Activated naive CD4-positive, alpha-beta T cell treated with anti-CD3 and anti-CD28 coated beads for 36 hours (primary cell): ENCODE measurements at places on chromosomes 6 and 20. TPM values are rescaled to one million over a fixed set of nuclear protein-coding genes. Genes with fewer than 3 reads are reported as not detected.
A peak's percentile ranks its signal among the peaks of the same experiment; 100 is the strongest.

DNA sequence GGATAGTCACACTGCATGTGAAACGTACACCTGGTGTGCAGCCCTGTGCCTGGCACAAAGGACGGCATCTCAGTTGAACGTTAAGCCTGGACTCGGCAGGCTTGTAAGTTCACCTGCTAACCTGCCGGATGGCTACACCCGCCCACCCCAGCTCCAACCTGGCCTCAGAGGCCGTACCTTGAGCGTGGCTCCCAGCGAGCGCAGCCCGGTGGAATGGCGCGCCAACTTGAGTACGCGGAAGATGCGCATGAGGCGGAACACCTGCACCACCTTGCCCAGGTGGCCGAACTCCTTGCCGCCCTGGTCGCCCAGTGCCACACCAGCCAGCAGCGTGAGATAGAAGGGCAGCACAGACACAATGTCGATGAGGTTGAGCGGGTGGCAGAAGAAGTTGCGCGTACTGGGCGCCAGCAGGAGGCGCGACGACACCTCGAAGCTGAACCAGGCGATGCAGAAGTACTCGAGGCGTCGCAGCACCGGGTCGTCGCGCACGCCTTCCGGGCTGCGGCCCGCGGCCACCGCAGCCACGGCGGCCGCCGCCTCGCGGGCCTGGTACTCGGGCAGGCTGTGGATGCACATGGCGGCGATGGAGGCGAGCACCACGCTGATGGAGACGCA lies 3.3 kb downstream of the KCNS1 start:
- peak; percentile 74 for DNase-seq

Gene CAP2
- not detected for total RNA-seq

Gene PREP
- 33.9 TPM for total RNA-seq

- DNase-seq = peak; percentile 43
These were observed 23.9 kb upstream of the TOP1 start for GRCh38 chr20:41004531-41005360.

Gene FITM2
- total RNA-seq = 1.7 TPM

GRCh38 chr6:123316733-123317323 lies 319.9 kb downstream of the TRDN start:
- DNase-seq = no peak

DNA sequence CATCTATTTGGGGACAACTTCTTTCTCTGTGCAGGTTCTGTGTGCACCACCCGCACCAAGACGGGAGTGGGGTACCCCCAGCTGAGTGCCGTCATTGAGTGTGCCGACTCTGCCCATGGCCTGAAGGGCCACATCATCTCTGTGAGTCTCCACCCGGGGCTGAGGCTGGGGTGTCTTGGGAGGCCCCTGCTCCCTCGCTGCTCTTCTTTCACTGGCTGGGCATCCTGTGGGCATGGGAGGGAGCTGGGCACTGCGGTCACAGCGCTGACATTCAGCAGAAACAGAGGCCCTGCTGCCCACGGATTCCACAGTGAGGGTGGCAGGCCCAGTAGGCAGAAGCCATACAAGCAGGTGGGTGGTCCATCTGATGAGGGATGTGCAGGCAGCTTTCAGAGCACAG lies 40.4 kb downstream of the GMPR start:
- DNase-seq = no peak

Gene IL17F
- total RNA-seq = 3.3 TPM

DNA sequence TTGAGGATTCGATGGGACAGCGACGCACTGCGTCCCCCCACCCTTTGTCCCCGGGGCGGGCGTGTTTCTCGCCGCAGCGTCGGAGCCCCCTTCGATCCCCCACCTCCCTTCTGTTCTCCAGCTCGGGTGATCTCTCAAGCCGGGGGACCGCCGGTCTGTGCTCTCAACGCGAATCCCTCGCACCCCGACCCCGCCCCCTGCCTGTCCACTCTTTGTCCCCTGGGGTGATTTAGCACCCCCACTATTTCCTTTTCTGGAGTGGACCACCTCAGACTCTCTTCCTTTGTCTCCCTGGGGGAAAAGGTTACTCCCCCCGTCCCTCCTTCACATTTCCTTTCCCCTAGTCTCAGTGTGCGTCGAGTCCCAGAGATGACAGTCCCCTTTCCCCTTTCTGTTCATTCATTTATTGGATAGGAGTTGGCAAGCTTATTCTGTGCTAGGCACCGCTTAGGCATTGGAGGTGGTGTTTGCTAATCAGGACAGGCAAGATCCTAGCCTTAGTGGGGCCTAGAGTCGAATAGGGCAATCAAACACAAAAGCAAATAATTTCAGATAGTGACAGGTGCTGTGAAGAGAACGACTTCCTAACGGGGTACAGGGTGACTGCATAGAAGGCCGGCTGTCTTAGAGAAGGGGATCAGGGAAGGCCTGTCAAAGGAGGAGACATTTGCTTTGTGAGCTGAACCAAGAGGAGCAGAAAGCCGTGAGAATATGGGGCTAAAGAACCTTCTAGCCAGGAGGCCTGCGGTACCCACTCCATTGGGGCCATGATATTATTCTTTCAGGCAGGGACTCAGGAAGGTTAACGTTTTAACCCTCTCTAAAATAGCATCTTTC lies 741 bp downstream of the PTPN1 start:
- DNase-seq = peak; percentile 29

Gene GABRR2
- not detected for total RNA-seq

DNA sequence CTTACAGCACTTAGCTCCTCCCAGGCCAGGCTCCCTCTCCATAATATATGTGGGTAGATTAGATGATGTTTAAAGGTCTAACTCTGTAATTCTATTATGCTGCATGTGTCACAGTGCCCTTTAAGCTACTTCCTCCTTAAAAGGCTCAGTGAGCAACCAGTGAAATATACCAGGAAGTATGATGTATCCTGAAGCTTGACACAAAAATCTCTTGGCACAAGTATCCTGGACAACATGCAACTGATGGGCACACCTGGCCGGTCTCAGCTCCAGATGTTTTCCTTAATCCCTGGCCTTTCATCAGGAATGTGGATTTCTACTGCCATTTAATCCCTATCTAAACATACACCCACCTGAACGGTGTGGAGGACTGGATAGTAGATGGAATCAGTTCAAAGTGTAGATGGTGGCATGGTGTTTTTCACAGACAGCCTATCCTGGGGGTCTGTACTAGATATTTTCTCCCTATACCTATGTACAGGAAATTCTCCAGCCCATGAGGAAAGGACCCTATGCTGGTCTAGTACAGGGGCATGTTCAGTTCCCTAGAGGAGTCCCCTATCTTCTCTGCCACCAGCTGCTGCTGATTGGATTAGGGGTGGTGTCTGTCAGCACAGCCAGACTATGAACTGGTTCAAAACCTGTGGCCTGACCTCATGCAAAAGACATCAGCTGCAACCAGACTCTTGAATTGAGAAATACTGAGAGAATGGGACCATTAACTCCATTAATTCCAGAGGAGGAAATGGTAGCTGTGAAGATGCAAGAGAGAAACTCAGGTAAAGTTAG lies 59.4 kb upstream of the CITED2 start:
- DNase-seq = no peak

DNA sequence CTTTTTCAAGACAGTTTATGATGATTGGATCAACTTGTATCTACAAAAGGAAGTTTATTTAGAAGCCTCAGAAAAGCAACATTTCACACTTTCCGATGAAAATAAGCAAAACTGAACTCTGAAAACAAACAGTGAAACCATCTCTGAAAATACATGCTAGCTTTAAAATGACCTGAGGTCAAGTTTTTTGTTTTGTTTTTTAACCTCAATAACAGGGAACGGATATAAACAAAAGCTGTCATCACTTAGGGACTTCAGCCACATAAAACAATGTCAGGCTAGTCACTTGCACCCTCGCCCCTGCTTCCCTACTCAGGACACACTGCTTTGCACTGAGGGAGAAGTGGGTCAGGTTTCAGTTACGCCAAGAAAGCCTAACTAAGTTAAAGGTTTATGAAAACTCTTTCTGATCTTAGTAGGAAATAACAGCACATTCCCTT lies 11.6 kb downstream of the BACH2 start:
- no peak for DNase-seq

Gene BHLHE23
- total RNA-seq = not detected

DNA sequence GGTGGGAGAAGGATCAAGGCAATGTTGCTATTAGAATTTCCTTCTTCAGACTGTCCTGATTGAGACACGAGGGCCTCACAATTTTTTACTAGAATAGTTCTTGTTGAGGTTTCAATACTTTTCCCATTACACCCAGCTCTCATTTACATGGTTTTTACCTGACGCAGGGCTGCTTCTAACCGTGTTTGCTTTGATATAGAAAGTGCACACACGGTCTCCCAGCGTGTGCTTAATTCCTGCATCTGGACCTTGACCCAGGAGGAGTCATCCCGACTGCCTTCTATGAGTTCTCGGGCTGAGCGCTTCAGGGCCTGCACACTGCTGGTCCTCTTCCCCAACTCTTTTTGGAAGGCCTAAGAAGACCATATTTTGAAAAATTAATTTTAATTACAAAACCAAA lies 160.2 kb downstream of the DST start:
- no peak for DNase-seq

DNA sequence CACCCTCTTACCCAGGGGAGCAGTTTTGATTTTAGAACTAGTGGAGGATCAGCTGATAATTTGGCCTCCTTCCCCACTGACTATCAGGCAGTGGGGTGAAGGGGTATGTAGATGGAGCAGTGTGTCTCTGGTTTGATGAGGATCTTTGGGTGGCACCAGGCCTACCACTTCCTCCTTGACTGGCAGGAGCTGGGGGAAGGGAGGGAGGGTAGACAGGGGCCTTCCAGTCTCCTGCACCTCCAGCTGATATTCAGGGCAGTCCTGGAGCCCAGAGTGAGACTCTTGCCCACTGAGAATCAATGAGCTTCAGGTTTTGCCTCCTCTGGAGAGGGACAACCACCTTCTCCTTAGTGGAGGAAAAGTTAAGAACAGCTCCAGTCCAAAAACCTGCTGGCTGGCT lies 3.2 kb downstream of the DEF6 start:
- peak; percentile 63 for DNase-seq

GRCh38 chr6:127503022-127503421 lies 16.1 kb downstream of the MTCL3 start:
- no peak for DNase-seq

- DNase-seq = no peak
These were observed 40.0 kb upstream of the TRDN start for GRCh38 chr6:123676793-123677192.

GRCh38 chr6:6841571-6841970 lies 253.1 kb downstream of the LY86 start:
- no peak for DNase-seq

GRCh38 chr20:34644951-34645350 lies 31.9 kb downstream of the PIGU start:
- DNase-seq = no peak

Gene CTCFL
- not detected for total RNA-seq

DNA sequence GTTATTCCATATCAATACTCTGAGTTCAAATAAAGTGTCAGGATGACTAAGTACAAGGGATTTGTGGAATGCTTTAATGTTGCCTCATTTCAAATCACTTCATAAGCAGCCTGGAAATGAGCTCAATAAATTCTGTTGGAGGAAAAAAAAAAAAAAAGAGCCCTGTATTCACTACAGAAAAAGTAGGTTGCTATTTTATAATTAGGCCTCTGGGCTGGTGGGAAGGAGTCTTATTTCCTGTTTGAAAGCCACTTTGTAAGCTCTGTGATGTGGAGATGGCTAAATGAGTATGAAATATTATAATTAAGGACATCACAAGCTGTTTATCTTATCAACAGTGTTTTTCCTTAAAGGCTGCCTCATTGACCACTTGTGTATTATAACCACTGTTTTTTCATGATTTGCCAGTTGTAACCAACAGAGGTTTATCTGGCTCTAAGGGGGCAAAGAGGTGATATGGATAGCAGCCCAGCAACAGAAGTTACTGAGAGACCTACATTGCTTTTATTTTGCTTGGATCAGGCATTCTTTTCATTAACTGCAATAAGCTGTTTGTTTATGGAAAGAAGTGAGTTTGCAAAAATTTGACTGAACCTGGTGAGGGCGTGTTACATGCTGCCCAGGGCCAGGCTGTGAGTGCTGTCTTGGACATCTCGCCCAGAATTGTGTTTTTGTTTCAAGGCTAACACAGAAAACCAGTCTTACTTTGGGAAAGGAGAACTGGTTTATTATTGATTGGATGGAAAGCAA lies 563.3 kb upstream of the MAP3K7 start:
- no peak for DNase-seq

DNA sequence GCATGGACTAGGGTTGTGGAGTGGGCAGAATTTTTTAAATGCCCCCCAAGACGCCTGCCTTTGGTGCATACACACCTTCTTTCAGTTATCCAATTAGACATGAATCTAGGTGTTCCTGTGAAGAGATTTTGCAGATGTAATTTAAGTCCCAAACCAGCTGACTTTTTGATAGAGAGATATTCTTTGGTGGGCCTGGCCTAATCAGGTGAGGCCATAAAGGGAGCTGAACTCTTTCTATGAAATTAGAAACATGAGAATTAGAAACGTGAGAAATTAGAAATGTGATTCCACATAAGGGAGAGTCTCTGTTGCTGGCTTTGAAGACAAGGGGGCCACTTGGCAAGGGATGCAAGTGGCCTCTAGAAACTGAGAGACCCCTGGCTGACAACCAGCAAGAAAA lies 36.4 kb upstream of the TTPAL start:
- DNase-seq = no peak

GRCh38 chr20:46979603-46980241 lies 85.1 kb downstream of the EYA2 start:
- peak; percentile 8 for DNase-seq

- DNase-seq = no peak
These were observed 32.7 kb downstream of the CENPW start for GRCh38 chr6:126372626-126373025.

DNA sequence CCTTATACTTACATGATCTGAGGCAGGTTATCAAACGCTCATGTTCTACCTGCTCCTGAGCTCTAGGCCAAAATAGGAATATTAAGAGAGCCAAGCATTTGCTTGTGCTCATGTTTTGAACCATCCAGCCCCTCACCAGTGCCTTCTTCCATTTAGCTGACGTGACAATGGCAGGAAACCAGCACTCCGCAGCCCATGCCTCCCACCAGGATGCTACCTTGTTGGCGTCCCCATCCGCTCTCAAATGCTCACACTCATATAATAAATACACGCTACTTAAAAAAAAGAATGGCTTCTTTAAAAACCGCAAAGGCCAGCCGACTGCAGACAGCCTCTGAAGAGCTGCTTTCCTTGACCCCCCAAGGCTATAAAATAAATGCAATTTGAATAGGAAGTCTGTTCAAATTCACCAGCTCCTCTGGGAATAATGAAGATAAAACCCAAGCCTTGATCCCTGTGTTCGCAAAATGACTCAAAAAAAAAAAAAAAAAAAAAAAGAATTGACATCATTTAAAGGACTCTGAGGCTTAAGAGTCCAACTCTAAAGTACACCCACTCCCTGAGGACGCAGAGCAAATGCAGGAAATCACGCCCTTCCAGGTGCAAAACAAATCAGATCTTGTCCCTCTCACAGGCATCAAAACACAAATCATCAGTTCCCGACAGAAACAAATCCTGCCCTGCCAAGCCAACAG lies 29.0 kb downstream of the RNASET2 start:
- no peak for DNase-seq

DNA sequence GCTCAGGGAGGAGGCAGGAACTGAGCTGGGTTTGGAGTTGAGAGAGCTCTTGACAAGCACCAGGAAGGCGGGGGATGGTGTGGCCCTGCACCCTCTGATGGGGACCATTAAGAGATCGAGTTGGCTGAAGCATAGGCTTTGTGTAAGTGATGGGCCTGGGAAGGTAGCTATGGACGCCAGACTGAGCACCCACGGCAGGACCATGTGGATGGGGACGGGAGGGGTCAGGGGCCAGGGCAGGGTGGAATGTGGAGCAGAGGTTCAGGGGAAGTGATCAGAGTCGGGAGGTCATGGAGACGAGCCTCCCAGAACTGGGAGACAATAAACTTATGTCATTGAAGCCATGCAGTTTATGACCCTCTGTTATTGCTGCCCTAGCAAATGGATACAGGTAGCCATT lies 81.7 kb downstream of the PLG start:
- DNase-seq = no peak

Gene YTHDF1
- total RNA-seq = 27.8 TPM
